ENCODE measurements at places on chromosomes 11 and 22.

GRCh38 chr11:81647374-81647773, 1086.3 kb downstream of the FAM181B start:
- no peak for DNase-seq

DNA sequence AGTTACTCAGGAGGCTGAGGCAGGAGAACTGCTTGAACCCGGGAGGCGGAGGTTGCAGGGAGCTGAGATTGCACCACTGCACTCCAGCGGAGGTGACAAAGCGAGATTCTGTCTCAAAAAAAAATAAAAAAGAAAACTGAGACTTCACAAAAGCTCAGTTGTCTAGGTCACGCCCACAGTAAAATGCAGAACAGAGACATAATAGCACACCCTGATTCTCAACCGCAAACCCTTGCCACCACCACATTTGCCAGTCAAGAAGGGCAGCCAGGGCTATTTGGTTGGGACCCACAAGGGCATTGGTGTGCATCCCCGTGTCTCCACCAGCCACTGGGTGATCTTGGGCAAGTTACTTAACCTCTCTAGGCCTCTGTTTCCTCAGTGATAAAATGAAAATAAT, 25.4 kb downstream of the CREB3L1 start:
- DNase-seq, result no peak

DNA sequence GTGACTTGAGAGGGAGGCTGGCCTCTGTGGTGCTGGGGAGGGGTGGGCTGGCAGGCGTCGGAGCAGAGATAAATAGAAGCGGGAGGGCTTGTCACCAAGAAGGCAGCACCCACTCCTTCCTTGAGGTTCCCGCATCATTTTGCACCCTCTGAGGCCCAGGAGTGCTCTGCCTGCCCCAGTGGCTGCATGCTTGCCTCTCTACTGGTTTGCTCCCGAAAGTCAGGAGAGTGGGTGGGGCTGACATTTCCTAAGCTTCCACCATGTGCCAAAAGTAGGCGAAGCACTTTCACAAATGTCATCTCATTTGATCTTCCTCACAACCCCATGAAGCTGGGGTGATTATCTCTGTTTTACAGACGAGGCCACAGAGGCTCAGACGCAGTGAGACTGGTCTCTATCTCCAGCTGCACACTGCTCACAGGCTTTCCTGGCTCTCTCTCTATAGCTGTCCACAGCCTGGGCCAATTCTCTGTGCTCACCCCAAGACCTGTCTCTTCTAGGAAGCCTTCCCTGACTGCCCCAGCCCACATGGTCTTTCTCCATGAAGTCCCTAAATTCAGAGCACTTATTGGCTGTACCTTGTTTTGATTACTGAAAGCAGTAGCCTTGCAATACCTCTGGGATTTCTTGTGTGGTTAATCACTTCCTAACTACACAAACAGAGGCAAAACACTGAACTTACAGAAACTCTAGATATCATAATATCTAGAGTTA, 2.6 kb upstream of the UCP3 start:
- no peak for DNase-seq

DNA sequence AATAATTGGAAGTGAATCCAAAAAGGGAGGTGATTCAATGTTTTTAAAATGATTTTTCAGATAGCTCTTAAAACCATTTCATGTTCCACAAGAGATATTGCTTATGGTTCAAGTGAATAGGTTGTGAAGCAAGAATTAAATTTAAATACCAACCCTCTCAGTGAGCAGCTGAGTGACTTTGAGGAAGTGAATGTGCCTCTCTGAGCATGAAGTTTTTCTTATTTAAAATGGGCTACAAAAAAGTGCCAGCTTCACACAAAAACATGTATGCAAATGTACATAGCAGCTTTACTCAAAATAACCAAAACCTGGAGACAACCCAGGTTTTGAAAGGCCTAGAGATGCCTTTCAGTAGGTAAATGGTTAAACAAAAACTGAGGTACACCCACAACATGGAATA, 35.5 kb upstream of the GAB4 start:
- DNase-seq, result no peak

- DNase-seq, result peak; percentile 84
Observed at GRCh38 chr11:64225608-64226506, at the start of the genes NUDT22 and TRPT1. Gene NUDT22, plus strand, starts transcription at chr11:64226274. Its CDS starts 379 bp downstream, at chr11:64226653. Gene TRPT1, minus strand, starts transcription at chr11:64226186. Its CDS starts 326 bp downstream, at chr11:64225860.

DNA sequence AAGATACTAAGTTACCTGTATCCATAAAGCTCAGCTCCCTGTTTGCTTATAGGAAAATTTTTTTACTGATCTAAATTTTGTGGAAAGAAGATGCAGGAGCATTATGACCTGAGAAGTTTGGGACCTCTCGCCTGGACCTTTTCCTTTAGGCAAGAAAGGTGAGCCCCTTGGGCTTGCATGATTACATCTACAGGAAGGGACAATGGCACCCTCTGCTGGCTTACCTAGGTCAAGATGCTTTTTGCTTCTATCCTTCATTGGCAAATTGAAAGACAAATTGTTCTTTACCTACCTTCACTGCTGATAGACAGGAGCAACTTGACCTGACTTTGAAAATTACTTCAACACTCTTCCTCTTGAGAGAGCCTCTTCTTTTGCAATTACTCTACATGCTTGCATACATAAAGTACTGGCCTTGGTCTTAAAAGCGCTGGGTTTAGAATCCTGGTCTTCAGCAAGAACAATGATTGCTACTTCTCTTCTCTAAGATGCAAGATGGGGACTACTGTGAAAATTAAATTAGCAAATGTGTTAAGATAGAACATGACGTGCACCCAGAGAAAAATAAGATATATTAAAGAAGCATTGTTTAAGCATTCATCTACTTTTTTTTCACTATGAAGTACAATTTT, 147.2 kb downstream of the TRPC6 start:
- peak; percentile 20 for DNase-seq

DNA sequence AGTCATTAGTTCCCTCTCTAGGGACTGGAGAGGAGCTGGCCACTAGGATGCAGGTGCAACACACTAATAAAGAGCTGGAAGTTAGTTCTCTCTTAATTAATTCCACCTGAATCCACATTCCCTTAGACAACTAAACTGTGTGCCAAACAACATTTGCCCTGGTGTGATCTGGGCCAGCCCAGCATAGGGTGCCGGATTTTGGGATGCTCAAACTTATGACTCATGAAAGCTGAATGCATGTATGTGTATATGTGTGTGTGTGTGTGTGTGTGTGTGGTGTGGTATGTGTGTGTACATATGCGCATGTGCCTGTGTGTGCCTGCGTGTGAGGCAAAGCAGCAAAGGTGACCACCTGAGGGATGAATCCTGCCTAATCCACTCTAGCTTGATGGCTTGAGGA, 110.7 kb downstream of the EHF start:
- DNase-seq, result no peak

GRCh38 chr11:36447947-36448346, 62.1 kb downstream of the TRAF6 start:
- DNase-seq, result peak; percentile 48

DNA sequence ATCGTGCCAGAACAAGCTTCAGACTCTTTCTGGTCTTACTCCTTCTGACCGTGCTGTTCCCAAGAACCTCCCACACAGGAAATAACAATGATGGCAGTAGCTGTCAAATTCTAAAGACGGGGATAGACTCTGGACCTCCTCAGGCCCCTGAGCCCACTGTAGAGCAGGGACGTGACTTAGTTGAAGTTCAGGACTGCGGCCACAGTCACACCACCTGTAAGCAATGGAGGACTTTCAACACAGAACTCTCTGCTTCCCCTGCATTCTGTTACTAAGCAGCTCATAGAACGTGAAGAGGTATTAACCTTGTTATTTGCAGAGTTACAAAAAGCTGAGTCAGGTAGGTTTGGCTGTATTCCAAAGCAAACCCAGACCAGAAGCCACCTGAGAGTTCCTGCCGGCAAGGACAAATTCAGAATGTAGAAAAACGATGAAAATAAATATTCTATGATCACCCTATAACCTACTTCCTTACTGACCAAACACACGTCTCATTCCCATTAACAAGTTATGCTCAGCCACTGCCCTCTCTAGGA, 12.7 kb downstream of the TMEM45B start:
- DNase-seq, result no peak

DNA sequence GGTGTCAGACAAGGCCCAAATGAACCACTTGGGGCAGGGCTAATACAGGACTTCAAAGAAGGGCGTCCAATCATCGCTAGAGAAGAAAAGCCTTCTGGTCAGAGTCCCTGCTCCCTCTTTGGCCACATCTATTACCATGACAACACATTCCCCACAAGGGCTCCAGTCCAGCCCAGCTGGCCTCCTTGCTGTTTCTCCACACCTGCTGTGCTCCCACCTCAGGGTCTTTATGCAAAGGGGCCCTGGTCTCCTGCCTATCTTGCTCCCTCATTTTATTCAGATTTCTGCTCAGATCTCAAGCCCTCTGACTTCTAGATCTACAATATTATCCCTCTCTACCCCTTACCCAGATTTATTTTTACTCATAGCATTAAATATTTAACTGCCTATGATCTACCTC, 58.0 kb upstream of the KIRREL3 start:
- no peak for DNase-seq
